ENCODE measurements at places on chromosomes 4 and X. TPM values are rescaled to one million over a fixed set of nuclear protein-coding genes. Genes with fewer than 3 reads are reported as not detected.

- no peak for DNase-seq
These were observed 94.2 kb upstream of the MYOZ2 start for GRCh38 chr4:119041396-119041795.

Gene VCX3A
- total RNA-seq: not detected

- DNase-seq: no peak
These were observed 121.6 kb upstream of the STK26 start for GRCh38 chrX:131901546-131901945.

Gene CCSER1
- total RNA-seq: 3.4 TPM

DNA sequence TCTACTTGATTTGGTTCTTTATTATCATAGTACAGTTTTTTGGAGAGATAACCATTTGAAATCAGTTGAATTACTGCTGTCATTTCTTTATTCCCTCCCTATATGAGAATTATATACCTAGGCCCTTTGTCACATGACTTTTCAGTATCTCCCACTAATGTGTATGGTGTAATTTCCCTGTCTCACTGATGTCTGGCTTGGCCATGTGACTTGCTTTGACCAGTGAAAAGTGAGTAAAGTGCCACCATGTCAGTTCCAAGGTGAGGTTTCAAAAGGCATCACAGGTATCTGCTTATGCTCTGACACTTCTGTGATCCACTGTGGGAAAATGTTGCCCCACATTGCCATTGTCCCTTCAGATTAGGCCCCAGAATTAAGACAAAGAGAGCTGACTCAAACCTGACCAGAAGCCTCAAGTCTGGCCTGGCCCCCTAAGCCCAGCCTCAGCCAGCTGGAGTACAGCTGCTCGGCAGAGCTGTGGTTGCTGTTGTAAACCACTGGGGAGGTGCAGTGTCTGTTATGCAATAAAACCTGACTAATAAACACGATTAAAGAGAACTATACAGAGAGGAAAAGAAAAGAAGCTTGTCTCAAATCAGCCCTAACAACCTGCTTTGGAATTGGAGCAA, 27.5 kb downstream of the SETD7 start:
- DNase-seq: no peak

GRCh38 chrX:136647677-136648360, at the start of gene CD40LG:
TSS of gene CD40LG (plus strand) at chrX:136648158. CDS start at chrX:136648249, 91 bp downstream.
- no peak for DNase-seq

GRCh38 chr4:1291091-1291490, 1.4 kb downstream of the MAEA start:
- DNase-seq: no peak

GRCh38 chrX:40513012-40513411, 67.8 kb upstream of the ATP6AP2 start:
- DNase-seq: no peak

- no peak for DNase-seq
These were observed 59.3 kb downstream of the AFF1 start for GRCh38 chr4:86993909-86994681.

Gene TLR3
- total RNA-seq: 0.38 TPM

GRCh38 chrX:12997906-12998687, 23.2 kb downstream of the TMSB4X start:
- no peak for DNase-seq

DNA sequence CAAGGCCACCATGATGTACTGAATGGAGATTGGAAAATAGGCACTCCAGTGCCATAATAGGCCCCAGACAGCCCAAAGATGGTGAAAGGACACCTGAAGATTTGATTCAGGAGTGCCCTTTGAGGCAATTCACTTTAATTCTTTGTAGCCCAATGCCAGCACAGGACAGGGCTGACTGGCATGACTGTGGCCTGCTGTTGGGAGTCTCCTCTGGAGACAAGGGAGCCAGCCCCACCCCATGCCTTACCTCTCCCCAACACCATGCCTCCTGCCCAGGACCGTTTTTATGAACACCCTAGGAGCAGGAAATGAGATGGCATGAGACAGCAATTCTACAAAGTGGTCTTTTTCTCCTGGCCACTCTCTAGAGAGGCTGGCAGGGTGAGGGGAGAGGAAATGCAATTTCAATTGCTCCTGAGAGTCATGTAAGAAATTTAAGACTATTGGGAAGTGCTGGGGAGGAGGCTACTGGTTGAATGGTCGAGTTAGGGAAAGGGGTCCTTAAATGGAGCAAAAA, 94.2 kb upstream of the MAMLD1 start:
- DNase-seq: no peak

DNA sequence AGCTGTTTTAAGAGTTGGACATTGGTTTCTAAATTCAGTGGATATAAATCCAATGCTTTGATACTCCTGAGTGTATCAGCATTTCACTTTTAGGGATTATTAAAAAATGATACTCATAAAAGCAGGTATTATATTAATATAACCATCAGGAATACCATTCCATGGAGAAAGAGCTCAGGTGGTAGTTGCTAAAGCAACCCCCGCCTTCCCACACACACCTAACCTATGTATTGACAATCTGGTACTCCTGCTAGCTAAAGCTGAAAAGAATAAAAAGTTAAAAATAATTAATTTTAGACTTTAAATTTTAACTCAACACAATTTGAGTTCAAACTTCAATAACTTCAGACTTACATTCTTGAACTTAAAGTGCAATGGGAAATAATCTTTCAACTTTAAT, 717.1 kb upstream of the HS3ST1 start:
- DNase-seq: no peak

DNA sequence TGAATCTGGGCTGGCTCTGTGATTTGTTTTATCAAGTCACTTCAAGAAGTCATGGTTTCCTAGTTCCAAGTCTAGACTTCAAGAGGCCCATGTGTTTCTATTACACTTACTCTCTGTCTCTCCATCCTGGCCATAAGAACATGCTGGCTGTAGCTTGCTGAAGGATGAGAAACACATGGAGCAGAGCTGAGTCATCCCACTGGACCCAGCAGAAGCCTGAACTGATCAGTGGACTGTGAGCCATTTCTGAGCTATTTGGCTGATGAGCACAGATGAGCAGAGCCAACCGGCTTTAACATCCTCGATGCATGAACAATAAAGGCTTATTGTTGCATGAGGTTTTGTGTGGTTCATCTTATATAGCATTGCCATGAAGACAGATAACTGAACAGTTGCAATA, 290.6 kb upstream of the BOD1L1 start:
- no peak for DNase-seq

DNA sequence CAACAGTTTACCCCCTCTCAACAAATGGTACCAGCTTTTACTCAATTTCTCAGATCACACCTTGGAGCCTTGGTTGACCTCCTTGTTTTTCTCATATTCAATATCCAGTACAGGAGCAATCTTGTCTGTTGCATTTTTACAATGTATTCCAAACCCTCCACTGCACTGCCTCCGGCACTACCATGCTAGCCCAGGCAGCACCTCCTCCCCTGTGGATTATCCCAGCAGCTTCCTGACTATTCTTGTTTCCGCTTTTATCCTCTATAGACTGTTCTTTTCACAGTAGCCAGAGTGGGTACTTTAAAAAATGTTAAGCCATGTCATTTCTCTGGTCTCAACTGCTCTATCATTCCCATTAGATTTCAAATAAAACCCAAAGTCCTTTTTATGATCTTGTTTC, 253.4 kb upstream of the GPRIN3 start:
- no peak for DNase-seq

Gene DDX53
- total RNA-seq: not detected

- DNase-seq: no peak
These were observed 308.2 kb upstream of the EMCN start for GRCh38 chr4:100826067-100826466.

Gene POU4F2
- total RNA-seq: not detected

- DNase-seq: no peak
These were observed 359.1 kb downstream of the ZNF674 start for GRCh38 chrX:46185923-46186810.

Gene RBM41
- total RNA-seq: 16.6 TPM

GRCh38 chr4:52892880-52893279, 30.8 kb downstream of the RASL11B start:
- no peak for DNase-seq

Gene TRMT10A
- 4.5 TPM for total RNA-seq

- no peak for DNase-seq
These were observed 427.9 kb downstream of the STIM2 start for GRCh38 chr4:27288496-27288895.

GRCh38 chr4:100362366-100362765, 155.5 kb downstream of the EMCN start:
- DNase-seq: no peak

Gene GPR82
- not detected for total RNA-seq

DNA sequence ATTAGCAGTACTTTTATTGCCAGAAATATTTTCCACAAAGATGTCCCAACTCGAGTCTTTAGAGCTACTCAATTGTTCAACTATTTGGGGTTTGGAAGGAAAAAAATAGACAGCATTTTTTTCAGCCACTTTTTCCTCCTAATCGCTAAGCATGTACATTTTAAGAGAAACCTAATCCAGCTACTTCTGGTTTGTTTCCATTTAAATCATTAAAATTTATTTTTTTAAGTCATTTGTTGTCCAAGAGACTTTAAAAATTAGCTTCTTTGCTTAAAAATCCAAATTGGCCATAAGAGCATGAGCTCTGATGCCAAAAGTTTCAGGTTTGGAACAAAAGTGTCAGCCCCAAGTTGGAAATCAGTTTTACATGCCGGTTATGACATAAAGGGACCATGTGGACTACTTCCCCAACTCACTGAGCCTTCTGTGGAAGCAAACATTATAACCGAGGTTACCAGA, 186.3 kb upstream of the INTU start:
- DNase-seq: no peak

Gene DACH2
- 4.6 TPM for total RNA-seq

DNA sequence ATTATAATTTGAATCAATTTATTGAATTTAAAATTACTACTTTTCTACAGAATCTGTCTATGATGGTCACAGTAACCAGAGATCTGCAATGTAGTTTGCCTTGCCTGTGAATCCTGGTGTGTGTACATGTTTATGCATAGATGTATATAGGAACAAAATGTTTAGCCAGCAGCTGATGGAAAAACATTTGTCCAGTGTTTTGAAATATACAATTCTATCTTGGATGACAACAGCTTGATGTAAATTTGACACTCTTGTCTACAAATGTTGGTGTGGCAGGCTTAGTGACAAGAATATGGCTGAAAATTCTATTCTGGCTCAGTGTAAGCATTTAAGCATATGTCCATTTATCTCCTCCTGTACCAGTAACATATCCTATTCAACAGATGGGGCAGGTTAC, 229.4 kb downstream of the RCHY1 start:
- DNase-seq: no peak

DNA sequence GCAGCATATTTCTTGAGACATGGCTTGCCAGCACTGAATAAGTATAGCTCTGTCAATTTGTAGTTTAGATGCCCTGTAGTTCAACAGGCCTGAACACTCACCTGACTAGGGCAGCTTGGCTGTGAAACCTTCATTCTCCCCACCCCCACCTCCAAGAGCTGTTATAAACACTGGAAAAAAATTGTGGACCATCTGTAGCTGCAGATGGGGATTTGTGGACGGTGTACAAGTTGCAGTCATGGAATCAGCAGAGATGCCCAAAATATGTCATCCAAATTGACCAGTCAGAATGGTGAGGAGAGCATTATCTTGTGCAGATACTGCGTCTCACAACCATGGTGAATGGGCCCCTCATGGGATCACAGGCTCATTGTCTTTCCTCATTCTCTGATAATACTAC, 76.2 kb upstream of the PAQR3 start:
- DNase-seq: no peak

Gene FAM241A
- 0.63 TPM for total RNA-seq

Gene PAGE5
- not detected for total RNA-seq

GRCh38 chr4:8308144-8308543, 38.6 kb downstream of the HTRA3 start:
- DNase-seq: no peak

- peak; percentile 28 for DNase-seq
These were observed 613 bp downstream of the GLRB start for GRCh38 chr4:157076578-157076947.

GRCh38 chrX:115595049-115595448, 34.1 kb downstream of the PLS3 start:
- DNase-seq: no peak

Gene ANK2
- 23.8 TPM for total RNA-seq

Gene NEIL3
- 15.4 TPM for total RNA-seq

DNA sequence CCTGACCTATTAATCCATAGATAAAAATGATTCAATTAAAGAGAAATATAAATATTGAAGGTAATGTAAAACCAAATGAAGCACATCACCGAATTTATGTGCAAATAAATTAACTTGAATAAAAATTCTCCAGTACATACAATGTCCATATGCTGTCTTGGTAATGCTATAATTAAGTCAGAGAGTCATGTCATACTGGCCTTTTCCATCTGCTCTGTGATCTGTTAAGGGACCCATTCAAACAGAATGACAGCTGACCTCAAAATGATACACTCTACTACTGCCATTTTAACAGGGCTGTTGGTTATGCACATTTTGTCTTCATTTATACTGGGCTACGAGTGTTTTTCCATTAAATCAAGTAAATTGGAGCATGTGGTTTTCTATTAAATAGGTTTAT, 99.3 kb downstream of the TEX13A start:
- DNase-seq: no peak

DNA sequence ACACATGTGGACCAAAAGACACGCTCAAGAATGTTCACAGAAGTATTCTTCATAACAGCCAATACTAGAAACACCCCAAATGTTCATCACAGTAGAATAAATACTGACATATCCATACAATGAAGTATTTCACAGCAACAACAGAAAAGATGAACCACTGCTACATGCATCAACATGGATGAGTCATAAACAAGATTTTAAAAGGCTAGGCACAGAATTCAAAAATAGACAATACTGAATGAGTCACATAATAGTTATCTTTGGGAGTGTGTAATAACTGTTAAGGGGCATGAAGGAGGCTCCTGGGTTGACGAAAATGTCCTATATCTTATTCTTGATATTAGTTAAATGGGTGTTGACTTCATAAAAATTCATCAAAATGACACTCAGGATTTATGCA, 43.5 kb downstream of the CLOCK start:
- DNase-seq: no peak

Gene CT55
- not detected for total RNA-seq

DNA sequence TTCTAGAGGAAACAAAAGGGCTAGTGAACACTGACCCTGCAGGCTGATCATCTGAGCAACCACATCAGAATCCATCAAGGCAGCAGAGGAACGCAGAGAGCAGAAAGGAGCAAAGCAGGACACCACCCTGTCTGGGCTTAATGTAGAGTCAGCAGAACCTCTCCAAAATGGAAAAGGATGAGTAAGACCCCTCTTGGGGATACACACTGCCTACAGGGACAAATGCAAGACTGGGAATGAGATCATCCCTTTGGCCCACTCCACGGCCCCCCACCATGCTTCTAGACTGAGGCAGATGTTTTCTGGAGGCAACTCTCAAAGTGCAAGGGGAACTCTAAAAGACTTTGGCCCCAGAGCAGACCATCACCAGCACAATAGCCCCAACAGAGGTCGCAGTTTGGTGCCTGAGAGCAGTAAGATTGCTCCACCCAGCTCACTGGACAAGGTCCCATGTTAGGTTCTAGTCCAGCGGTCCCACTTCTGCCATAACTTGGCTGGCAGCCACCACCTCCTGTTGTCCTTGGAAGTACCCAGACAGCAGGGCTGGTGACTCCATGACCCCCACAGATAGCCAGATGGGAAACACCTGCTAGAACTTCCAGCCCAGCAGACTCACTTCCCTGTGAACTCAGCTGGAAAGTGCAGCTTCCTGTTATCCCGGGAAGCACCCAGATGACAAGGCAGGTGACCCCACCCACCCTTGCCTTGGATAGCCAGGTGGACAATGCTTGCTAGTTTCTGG, 372.7 kb downstream of the INPP4B start:
- DNase-seq: no peak

All from GM23338 (cell line).